ENCODE measurements at places on chromosomes 16 and 17. TPM values are rescaled to one million over a fixed set of nuclear protein-coding genes. Genes with fewer than 3 reads are reported as not detected.

SDK2 gene
- total RNA-seq: not detected

ALOXE3 gene
- total RNA-seq: under 0.01 TPM

KRTAP9-2 gene
- not detected for total RNA-seq

DHX58 gene
- total RNA-seq: 41.5 TPM

MPV17L gene
- total RNA-seq: 0.32 TPM

PRSS36 gene
- total RNA-seq: 1.5 TPM

FBXW10 gene
- not detected for total RNA-seq

RSAD1 gene
- 19.6 TPM for total RNA-seq

KIF2B gene
- not detected for total RNA-seq

EFCAB5 gene
- total RNA-seq: 0.15 TPM

FNDC8 gene
- total RNA-seq: not detected

GPR142 gene
- not detected for total RNA-seq

LAT gene
- total RNA-seq: 0.15 TPM

MLKL gene
- 21.4 TPM for total RNA-seq

GPR179 gene
- not detected for total RNA-seq
